ENCODE measurements at places on chromosomes 5 and 9.

DNA sequence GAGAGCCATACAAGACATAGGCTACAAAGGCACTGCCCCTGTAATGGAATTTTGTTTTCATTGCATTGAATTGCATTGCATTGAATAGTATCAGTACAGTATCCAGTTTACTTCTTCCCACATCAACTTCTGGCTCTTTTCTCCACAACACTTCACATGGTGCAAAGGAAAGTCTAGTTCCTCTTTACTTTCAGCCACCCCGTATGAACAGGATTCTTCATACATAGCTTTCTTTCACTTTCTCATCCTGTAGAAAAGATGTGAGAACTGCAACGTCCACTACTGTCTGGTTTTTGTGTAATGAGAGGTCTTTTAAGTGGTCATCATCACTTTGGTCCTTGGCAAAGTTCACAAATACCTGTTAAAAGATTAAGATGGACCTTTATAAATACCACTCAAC lies 20.2 kb downstream of the NIPSNAP3B start:
- no peak for DNase-seq

DNA sequence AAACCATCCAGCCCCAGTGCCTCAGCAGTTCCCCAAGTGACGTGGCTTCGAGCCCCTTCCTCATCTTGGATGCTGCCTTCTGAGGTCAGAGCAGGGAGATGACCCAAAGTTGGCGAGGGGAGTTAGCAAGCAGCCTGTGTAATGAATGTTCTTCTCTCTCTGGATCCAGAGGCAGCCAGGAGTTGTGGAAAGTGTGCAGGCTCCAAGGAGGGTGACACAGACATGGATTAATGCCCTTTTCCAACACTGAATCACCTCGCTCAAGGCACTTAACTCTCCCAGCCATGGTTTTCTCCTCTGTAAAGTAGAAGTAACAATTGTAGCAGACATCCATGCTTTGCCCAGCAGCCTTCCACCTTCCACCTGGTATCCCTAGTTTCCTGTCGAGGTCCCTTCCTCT lies 64.6 kb upstream of the HAND1 start:
- no peak for DNase-seq

DNA sequence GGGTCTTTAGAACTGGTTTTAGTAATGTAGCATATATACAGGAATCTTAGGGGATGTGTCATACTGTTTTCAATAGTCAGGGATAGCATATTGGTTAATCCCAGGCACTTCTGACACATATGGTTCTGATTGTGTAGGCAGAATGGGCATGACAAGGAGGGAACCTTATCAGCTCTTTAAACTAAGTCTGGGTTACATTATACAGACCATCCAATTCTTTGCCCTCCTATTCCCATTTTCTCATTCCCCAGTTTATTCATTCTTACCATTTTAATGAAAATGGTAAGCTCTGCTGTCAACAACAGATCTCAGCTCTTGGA lies 85.1 kb downstream of the NDUFAF2 start:
- DNase-seq, result no peak

DNA sequence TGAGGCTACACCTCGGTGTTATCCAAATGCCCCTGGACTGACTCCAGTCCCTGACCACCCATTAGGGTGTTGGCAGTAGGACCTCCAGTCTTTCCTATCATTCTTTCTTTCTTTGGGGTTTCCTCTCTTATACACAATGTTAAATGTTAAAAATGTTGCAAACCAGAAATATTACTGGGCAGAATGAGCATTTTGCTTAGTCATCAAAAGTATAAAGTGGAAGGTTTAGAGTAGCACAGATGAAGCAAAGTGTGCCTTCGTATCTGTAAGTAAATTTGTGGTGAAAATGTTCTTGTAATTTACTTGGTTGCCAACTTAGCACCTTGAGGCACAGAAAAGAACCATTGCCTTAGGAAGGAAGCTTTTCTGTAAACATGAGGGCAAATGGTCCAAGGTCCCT lies 21.7 kb upstream of the UNC13B start:
- no peak for DNase-seq

GRCh38 chr9:6686396-6686795 lies 40.9 kb upstream of the GLDC start:
- DNase-seq, result no peak

- DNase-seq, result no peak
These were observed 51.5 kb downstream of the COL15A1 start for GRCh38 chr9:98995059-98995671.

GRCh38 chr9:30301271-30301963 lies 2083.0 kb upstream of the ACO1 start:
- DNase-seq, result peak; percentile 57

DNA sequence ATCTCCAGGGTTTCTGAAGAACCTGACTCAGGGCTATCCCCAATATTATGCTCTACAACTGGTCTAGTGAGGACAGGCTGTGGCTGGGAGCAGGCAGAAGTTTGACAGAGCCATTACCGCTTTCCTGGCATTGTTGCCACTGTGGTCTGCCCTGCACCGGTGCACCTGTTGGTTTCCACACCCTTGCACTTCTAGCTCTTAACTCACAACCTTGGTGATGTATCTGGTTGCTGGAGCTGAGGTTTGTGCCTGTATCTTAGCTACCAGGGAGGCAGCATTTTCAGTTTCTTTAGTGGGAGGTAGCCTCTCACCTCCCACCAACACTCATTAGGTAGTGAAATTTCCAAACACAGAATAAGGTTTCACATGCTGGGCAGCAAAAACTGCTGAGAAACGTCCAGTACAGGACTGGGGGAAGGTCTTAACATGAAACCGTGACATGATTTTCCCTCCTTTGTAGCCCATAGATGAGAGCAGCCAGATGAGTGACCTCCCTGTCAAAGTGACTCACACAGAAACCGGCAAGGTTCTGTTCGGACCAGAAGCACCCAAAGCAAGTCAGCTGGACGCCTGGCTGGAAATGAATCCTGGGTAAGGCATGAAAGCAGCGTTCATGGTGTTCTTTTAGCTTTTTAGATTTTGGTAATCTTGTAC lies 57.7 kb downstream of the SMARCA2 start:
- no peak for DNase-seq

DNA sequence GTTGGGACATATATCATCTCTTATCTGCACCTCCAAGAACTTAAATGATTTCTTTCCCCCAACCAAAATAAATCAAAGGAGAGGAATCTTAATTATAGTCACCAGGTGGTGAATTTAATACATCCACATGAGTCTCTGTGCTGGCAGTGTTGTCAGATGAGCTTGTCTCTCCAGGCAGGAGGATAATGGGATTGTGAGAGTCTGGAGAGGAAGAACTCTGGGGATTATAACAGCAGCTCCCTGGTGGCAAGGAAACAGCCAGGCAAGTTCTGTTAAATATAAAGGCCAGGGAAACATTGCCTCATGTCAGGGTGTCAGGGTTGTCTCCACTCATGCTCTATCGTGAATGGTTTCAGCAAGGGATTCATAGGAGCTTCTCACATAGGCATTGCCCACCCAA lies 80.8 kb downstream of the TLR4 start:
- DNase-seq, result no peak

DNA sequence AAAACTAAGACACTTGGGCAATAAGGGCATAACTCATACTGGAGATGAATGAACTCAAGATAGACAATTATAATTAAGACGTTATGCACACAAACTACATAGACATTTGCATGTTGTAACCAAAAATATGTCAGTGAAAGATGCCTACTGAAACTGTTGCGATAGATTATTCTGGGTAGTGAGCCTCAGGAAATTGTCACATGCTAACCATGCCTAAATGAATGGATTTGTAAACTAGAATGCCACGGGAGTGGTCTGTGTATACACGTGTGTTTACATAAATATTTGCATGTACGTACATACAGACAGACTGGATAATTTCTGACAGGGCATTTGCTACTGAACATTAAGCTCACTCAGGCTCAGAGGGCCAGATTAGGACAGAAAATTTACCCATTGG lies 1.2 kb downstream of the NIPSNAP3B start:
- no peak for DNase-seq
